ENCODE measurements at places on chromosomes 2 and 18.

GRCh38 chr2:114113518-114113917 is 223.6 kb downstream of the ACTR3 start:
- DNase-seq, result no peak

- DNase-seq, result no peak
These were observed 306.6 kb downstream of the PTH2R start for GRCh38 chr2:208713066-208713745.

DNA sequence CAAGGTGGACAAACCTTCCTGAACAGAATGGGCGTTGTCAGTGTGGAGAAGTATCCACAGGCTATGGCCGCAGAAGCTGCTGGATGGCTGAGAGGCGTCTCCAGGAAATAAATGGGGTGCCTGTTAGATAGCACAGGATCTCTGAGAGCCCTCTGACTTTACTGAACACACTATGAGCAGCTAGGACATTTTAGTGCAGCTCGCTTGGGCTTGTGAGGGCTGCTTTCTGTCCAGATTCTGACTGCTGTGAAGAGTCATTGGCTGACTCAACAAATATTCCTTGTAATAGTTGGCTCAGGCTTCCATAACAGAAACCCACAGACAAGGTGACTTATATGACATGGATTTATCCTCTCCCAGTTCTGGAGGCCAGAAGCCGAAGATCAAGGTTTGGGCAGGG is 100.2 kb upstream of the SNTG2 start:
- no peak for DNase-seq

GRCh38 chr2:134181219-134181618 is 72.7 kb upstream of the MGAT5 start:
- peak; percentile 84 for DNase-seq

DNA sequence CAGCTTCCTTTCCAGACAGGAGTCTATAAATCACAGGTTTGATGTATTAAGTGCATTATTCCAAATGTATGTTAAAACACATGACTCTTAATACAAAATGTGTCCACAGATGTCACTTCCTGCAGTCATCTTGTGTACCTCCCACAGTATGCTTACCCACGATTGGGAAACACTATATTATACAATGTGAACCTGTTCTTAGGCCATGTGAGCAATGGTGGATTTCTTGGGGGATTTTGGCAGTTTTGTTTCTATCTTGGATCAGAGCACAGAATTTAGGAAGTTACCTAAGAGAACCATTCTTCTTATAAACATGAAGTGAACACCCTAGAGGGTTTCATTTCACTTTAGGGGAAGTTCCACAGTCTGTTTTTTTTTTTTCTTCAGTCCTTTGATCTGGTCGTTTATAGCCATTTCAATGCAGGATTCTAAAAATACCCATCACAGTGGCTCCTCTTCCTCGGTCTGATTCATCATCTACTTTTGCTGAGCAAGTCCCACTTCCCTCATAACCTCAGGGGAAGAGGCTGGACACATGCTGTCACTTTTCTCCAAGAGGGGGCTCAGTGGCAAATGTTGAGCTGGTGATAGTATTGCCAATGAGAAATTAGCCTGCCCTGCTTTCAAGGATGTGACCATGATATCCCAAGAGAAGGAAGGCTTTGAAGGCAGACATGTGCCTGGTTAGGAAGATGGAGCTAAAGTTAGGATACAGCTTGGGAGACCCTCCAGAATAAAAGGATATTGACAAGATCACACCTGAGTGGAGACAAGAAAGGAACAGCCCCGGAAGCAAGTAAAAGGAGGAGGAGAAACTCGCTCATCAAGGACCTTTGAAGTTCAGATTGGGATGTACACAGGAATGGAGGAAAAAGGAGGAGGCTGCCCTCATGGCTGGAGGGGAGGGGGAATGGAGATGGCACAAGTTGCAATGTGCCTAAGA is 22.6 kb downstream of the PLEK start:
- DNase-seq, result peak; percentile 16

DNA sequence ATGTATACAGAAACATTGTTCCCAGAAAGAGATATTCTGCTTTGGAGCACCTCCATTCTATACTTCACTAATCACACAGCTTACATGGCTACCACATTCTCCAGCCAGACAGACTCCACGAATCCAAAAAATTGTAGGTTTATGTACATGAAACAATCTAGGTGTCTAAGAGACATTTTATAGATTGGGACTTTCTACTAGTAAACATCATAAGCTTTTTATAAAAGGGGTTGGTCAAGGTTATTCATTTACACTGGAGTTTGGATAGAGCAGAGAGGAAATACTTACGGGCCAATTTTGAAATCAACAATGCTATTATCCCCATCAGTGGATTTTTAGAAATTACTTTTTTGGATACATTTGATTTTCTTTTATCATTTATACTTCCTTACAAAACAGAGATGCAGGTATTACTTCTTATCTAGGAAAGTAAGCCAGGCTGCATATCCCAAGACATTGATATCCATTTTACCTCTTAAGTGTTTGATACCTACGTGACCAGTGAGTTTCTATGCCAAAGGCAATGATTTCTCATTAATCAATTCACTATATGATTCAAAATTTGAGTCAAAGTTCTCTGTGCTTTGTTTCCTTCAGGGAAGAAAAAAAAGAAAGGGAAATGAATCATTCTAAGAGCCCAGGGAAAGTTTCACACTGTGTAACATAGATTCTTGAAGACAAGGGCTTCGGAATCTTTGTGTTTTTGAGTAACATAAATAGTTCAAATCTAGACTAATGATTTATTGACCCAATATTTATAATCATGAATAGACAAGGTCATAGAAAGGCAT is 140.5 kb downstream of the PTH2R start:
- DNase-seq, result no peak

DNA sequence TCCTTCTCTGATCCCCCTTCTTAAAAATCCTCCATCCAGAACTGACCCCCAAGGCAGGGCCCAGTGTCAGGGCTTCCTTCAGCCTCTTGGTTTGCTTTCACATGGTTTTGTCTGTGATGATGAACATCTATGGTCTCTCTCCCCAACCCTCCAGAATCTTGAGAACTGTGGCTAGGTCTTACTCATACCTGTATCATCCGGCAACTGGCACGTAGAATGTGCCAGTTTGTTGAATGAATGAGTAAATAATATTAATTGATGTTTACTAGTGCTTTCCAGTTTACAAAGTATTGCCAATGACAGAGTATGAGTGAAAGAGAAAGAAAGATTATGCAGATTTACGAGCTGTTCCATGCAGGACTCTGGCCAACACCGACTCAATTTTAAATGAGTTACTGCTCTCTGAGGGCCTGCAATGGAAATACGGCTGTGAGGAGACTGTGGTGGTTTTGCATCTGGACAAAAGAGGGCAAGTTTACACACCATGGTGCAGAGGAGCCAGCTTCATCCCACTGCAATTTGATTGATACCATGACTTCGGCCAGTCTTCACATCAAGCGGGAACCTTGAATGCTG is 29.9 kb upstream of the TRIB2 start:
- DNase-seq, result no peak

- DNase-seq, result no peak
These were observed 120.7 kb downstream of the FEZ2 start for GRCh38 chr2:36477315-36477714.

GRCh38 chr2:52429740-52430139 is 1337.9 kb upstream of the CHAC2 start:
- DNase-seq, result no peak

- no peak for DNase-seq
These were observed 60.0 kb upstream of the OTOF start for GRCh38 chr2:26537826-26538475.

DNA sequence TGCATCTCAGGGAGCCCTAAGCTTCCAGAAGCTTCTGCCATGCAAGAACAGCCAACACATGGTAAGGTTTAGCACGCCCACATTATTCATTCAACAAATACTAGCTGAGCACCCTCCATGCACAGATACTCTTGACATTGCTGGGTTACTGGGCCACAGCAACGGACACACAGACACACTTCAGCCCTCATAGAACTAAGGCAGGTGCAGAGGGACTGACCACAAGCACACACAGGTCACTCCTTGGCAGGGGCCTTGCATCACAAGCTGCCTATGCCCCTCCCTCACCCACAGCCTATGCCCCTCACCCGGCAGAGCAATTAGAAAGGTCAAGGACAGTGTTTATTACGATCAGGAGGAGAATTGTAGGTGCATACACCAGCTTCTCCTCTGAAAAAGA is 15.8 kb downstream of the SLC14A2 start:
- DNase-seq, result no peak

DNA sequence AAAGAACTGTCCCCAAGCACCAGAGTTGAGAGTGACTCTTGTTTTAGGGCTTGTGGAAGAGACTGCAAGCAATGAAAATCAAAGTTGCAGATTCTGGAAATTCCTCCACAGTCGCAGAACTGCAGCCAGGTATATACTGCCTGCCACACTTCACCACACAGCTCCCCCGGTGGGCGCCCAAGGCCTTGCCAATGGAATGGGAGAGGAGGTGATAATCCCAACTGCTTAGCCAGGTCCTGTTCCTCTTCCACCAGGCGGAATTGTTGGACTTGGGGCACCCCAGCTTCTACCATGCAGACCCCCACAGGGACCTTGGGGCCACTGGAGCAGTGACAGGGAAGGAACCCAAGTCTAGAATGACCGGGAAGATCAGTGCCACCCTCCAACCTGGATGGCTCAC is 4.8 kb upstream of the PDIA6 start:
- DNase-seq, result no peak

- DNase-seq, result no peak
These were observed 3031.0 kb upstream of the TEKT4 start for GRCh38 chr2:91839904-91840868.

DNA sequence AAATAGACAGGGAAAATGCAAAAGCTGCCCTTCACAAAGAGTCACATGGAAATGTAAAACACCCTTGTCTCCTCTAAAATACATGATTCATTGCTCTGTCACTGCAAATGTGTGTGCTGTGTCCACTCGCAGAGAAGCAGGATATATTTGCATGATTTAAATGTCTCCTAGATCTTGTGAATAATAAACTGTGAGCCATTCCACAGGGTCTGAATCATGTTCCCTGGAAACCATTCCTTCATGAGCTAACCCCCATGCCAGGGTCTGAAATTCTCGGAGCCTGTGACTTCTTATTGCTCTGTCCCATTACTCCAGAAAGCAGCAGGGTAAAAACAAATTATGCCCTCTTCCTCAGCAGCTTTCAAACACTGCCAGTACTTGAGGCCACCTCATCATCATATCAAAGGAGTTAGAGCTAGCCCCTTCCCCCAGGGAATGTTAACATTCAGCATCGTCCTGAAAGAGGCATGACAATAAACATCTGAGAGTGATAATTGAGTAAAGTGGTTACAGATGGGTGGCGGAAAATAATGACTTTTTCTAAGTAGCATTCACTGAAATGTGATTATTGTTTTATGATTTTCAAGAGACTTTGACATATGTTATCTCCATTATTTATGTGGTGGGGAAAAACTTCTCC is 11.7 kb upstream of the CNGA3 start:
- DNase-seq, result no peak

DNA sequence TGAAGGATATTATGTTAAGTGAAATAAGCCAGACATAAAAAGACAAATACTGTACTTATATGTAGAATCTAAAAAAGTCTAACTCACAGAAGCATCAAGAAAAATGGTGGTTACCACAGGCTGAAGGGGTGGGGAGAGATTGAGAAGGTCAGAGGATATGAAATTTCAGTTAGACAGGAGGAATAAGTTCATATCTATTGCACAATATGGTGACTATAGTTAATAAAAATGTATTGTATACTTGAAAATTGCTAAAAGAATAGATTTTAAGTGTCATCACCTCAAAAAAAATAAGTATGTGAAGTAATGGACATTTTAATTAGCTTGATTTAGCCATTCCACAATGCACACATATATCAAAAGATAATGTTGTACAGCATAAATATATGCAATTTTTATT is 19.8 kb downstream of the ACMSD start:
- no peak for DNase-seq

DNA sequence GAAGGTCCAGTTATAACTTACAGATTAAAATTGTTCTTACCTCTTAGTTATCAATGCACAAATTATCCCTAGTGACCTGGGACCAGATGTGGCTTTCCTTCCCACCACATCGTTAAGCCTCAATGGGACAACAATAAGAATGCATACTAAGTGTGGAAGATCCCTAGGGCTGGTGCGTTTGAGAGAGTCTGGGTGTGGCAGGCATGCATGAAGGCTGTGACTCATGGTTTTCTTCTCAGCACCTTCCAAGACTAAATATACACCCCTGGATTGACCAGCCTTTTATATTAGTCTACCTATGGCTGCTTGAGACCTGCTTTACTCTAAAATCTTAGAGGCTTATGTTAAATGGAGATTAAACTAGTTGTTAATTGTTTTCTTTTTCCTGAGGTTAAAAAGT is 261.7 kb upstream of the SLC14A2 start:
- DNase-seq, result no peak

DNA sequence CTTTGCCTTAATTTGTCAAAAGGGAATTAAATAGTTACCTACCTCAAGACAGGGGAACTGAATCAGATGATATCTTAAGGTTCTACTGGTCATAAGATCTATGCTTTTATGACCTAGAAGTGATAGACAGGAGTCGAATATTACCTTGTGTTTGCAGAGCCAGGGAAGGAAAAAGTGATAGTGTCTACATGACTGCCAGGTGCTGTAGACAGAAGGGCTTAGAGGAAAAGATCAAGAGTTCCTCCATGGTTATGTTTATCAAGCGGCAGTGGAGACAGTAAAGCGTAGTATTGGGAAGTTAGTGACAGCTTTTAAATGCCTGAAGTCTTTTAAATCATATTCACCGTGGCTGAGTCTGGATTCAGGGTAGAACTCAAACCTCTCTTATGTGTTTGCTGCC is 11.9 kb downstream of the CRIM1 start:
- no peak for DNase-seq

DNA sequence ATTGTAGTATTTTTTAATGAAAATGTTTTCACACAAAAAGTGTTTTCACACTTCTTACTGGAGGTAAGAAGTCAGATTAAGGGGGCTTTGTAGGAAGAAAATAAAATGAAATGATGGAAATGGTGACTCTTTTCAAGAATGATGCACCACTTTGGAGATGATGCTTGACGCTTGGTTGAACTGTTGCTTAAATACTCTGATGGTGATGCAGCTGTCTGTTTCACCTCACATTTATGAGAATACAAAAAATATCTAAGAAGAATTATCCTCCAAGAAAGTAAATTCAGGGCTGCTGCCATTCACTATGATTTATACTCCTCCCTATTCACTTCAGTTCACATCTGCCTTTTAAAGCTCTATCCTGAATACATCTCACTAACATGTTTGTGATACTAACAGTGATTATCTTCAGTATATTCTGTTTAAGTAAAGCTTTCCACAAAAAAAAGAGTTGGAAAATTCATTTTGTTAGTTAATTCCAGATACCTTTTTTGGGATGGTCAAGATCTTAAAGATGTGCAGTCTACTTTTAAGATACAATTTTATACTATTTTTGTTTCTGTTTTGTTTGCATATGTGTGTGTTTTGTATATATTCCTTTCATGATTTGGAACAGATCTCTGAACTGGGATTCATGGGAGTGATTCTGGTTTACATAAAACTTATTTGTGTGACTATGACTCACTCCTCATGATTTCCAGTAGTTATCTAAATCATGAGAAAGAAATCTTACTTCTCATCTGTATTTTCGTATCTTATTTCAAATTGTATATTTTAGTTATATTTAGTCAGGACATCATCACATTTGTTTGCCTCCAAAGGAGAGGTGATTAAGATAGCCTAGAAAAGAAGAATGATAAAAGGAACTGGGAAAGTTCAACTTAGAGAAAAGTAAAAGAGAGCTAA is 53.1 kb downstream of the SLC39A10 start:
- DNase-seq, result no peak

GRCh38 chr2:150620416-150620815 is 132.9 kb upstream of the RND3 start:
- DNase-seq, result no peak
